ENCODE measurements at places on chromosomes 7 and 10. TPM values are rescaled to one million over a fixed set of nuclear protein-coding genes. Genes with fewer than 3 reads are reported as not detected.

The HOXA3 gene
- 1.2 TPM for polyA plus RNA-seq

The EPO gene
- polyA plus RNA-seq, result not detected

The FGFBP3 gene
- polyA plus RNA-seq, result 0.72 TPM

The C10orf62 gene
- not detected for polyA plus RNA-seq

The SUN3 gene
- polyA plus RNA-seq, result not detected

The ZPBP gene
- polyA plus RNA-seq, result not detected

The ENTPD1 gene
- polyA plus RNA-seq, result 0.29 TPM

The LRRC17 gene
- polyA plus RNA-seq, result 0.22 TPM

The GIMAP6 gene
- not detected for polyA plus RNA-seq

The NUTM2B gene
- polyA plus RNA-seq, result not detected

The UMAD1 gene
- polyA plus RNA-seq, result 18.6 TPM

The ANKRD22 gene
- not detected for polyA plus RNA-seq

The FRMPD2 gene
- polyA plus RNA-seq, result not detected

The SFTPA2 gene
- not detected for polyA plus RNA-seq

The ICA1 gene
- not detected for polyA plus RNA-seq

The TCERG1L gene
- polyA plus RNA-seq, result not detected

The ELAPOR2 gene
- polyA plus RNA-seq, result 0.57 TPM

The LEP gene
- polyA plus RNA-seq, result 0.09 TPM

The MACROH2A2 gene
- 11.4 TPM for polyA plus RNA-seq

The SLC18A3 gene
- polyA plus RNA-seq, result not detected

The ACHE gene
- polyA plus RNA-seq, result not detected

The ERVW-1 gene
- polyA plus RNA-seq, result not detected

The ZNF775 gene
- 1.6 TPM for polyA plus RNA-seq

The FAM20C gene
- 13.5 TPM for polyA plus RNA-seq

The PKD1L1 gene
- 0.05 TPM for polyA plus RNA-seq

The OGDHL gene
- polyA plus RNA-seq, result not detected

The OR2A7 gene
- polyA plus RNA-seq, result 0.22 TPM

The HOXA4 gene
- polyA plus RNA-seq, result 3.1 TPM

The GJD4 gene
- polyA plus RNA-seq, result not detected

The NPY4R gene
- polyA plus RNA-seq, result 0.34 TPM

The GRID1 gene
- polyA plus RNA-seq, result not detected

The C7orf57 gene
- not detected for polyA plus RNA-seq

The GHITM gene
- polyA plus RNA-seq, result 255 TPM

The POLD2 gene
- polyA plus RNA-seq, result 164 TPM

The ABCB1 gene
- 0.13 TPM for polyA plus RNA-seq

The CCDC7 gene
- 2.2 TPM for polyA plus RNA-seq

The GRM3 gene
- not detected for polyA plus RNA-seq

The TNS3 gene
- polyA plus RNA-seq, result 17.2 TPM

The AOAH gene
- not detected for polyA plus RNA-seq

The CD36 gene
- 0.48 TPM for polyA plus RNA-seq

The EGFR gene
- 48.7 TPM for polyA plus RNA-seq

The SEMA4G gene
- polyA plus RNA-seq, result 0.44 TPM

The HOXA9 gene
- 28.3 TPM for polyA plus RNA-seq

The OTUD1 gene
- polyA plus RNA-seq, result 2.9 TPM

The GHRHR gene
- polyA plus RNA-seq, result not detected

The PSD gene
- 0.95 TPM for polyA plus RNA-seq

The LIPJ gene
- 0.18 TPM for polyA plus RNA-seq

The TRIM73 gene
- 1.0 TPM for polyA plus RNA-seq

The MORN4 gene
- 22.2 TPM for polyA plus RNA-seq

The TFR2 gene
- polyA plus RNA-seq, result 0.79 TPM

Data from GM23248 (cell line).